ENCODE measurements at places on chromosomes 1 and 21.
A peak's percentile ranks its signal among the peaks of the same experiment; 100 is the strongest.

DNA sequence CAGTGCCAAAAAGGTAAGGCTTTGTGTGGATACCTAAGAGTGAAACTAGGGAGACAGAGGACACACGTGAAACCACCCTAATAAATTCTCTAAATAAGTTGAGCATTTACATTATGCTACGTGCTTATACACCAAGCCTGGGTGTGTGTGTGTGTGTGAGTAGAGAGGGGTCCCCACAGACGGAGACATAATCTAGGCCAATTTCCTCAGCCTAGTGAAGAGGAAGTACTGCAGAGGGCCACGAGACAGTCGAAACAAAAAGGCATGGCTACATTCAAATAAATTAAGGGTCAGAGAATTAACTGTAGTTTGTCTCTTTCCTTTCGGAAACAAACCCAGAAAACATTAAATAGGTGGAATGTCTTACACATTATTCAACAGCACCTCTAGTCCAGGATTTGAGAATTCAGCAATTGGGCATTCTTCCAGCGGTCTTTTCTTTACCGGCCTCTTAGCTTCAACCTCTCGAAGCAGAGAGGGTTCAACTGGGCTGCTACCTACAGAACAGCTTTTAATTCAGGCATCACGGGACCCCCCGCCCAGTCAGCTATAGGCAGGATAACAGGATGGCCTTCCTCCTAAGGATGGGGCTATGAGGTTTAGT lies 75.0 kb downstream of the DESI2 start:
- no peak for DNase-seq

GRCh38 chr1:109629372-109630030 lies 9.9 kb downstream of the AMPD2 start:
- DNase-seq, result no peak

- no peak for DNase-seq
These were observed 75.7 kb downstream of the ARHGEF10L start for GRCh38 chr1:17615157-17615556.

DNA sequence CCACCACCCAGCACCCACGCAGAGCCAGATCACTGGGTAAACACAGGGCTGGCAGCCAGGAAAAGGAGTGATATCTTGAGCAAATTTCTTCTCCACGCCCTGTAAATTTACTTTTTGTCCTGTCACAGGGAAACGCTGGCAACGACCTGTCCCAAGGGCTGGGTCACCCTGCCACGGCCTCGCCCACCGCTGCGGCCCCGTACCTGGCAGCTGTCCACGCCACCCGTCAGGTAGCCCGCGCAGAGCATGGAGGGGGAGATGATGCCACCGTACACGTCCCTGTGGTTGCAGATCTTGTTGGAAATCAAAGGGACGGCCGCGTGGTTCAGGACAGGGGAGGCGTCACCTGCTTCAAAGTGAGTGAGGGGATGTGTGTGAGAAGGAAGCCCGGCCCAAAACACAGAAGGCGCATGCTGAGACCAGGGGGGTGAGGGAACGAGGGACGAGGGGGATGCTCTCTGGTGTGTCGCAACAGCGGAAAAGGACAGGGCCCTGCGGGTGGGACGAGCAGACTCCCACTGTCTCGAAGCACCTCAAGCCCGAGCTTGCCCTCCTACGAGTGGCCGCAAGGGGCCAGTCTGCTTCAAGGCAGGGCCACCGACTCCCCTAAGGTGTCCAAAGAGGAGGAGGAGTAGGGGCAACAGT lies 10.1 kb upstream of the TFF1 start:
- DNase-seq, result no peak

GRCh38 chr1:67137307-67137753 lies 2.6 kb upstream of the C1orf141 start:
- DNase-seq, result no peak

- no peak for DNase-seq
These were observed 469.5 kb upstream of the CHRM3 start for GRCh38 chr1:238916828-238917227.

- DNase-seq, result peak; percentile 33
These were observed 36.2 kb downstream of the CACHD1 start for GRCh38 chr1:64505944-64506655.

- no peak for DNase-seq
These were observed 61.0 kb downstream of the OBSCN start for GRCh38 chr1:228268881-228269265.

DNA sequence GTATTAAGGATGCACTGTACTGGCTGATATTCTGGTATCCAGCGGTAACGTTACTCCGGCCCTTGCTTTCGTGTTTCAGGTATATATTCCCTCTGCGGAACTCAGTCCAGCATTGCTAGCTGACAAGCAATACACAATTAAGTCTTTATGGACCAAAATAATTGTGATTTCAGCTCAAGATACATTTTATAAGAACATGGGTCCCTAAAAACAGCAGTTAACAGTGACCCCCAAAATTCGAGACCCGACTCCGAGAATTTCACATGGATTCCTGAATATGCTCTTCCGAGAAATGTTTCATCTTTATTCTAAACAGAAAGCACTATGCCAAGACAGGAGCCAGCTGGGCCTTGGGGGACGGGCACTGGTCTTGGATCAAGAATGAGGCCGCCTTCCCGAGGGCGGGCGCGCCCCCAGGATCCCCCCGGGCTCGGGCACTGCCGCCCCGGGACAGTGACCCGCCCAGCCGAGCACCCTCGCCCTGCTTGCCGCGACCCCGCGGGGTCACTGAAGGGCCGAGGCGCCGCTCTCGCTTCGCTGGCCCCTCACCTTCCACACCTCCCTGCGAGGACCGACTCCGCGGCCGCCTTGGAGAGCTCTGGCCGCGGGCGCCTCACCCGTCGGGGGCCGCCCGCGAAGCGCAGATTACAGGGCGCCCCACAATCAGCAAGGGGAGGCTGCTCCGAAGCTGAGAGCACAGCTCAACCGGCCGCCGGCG lies 610 bp downstream of the SCYL3 start:
- peak; percentile 50 for DNase-seq

GRCh38 chr1:156912861-156913808 lies 7.3 kb upstream of the LRRC71 start:
- DNase-seq, result no peak

All from stimulated activated CD8-positive, alpha-beta memory T cell treated with anti-CD3 and anti-CD28 coated beads, Interleukin-4, amount 100 ng/mL, for 48 hours (primary cell).